ENCODE measurements at places on chromosomes 6 and 20.

- peak; percentile 12 for DNase-seq
Measured at GRCh38 chr20:24131281-24131680, 142.7 kb upstream of the GGTLC1 start.

DNA sequence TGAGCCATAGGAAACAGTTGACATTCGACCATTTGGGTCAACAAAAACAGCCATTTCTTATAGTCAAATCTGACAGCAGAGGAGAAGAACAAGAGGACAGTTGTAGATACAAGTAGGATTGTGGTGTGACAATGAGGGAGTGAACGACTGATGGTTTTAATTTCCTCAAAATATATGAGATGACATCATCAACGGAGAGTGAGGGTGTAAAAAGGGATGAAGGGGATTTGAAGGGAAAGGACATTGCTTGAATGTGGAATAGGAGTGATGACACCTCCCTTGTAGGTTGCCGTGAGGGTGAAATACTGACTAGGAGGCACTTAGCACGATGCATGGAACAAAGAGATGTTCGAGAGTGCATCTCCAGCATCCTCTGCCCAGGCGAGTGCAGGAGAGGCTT is 499.8 kb upstream of the CHD6 start:
- DNase-seq, result no peak

DNA sequence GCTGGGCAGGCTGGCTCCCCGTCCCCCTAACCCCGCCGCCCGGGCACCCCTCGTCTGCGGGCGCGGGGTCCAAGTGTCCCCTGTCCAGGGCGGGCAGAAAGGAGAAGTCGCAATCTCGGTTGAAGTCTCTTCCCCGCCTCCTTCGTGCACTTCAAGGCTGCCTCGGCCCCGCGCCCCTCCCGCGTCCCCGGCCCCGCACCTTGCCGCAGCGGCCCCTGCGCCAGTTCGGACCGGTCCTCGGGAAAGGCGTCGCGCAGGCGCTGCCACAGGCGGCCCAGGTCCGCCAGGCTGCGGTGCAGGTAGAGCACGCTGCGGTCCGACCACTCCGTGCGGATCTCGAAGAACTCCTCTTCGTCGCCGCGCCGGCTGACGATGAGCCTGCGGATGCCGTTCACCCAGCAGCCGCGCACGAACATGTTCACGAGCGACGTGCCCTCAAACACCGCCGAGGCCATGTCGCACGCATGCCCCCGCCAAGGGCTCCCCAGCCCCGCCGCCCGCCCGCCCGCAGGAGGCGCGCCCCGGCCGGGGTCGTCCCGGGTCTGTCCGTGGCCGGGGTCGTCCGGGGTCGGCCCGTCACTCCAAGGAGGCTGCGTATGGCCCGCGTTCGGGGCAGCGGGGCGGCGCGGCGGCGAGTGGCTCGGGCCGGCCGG is at the start of gene PXDC1:
Gene PXDC1, minus strand, starts transcription at position 637 of the 653 bp plus-strand sequence. Its CDS starts 182 bp downstream, at position 455.
- DNase-seq, result no peak

GRCh38 chr6:166712286-166713228 is 85.5 kb upstream of the RPS6KA2 start:
- no peak for DNase-seq

Data from sigmoid colon (tissue), 7 donors.